ENCODE measurements at places on chromosomes 11 and 22.

DNA sequence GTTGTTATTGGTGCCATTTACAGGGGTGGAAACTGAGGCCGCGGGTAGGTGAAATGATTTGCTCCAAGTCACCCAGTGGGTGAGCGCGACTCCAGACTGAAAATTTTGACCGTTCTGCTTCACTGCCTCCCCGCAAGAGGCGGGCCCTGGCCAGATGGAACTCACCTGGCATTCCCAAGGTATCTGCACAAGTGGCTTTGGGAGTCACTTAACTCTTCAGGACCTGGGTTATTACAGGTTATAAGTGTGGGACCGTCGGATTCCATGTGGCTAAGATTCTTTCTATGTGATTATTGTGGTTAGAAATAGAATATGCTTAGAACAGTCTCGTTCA, 598 bp downstream of the CABIN1 start:
- DNase-seq, result no peak

DNA sequence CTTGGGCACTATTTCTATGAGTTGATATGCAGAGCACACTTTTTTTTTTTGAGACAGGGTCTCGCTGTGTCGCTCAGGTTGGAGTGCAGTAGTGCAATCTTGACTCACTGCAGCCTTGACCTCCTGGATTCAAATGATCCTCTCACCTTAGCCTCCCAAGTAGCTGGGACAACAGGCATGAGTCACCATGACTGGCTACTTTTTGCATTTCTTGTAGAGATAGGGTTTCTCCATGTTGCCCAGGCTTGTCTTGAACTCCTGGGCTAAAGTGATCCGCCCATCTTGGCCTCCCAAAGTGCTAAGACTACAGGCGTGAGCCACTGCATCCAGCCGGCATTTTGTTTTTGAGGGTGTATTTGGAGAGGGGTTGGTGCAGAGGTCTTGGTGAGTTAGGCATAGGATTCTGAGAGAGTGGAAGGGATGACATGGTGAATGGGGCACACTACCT, 29.9 kb upstream of the MTCH2 start:
- DNase-seq, result no peak

DNA sequence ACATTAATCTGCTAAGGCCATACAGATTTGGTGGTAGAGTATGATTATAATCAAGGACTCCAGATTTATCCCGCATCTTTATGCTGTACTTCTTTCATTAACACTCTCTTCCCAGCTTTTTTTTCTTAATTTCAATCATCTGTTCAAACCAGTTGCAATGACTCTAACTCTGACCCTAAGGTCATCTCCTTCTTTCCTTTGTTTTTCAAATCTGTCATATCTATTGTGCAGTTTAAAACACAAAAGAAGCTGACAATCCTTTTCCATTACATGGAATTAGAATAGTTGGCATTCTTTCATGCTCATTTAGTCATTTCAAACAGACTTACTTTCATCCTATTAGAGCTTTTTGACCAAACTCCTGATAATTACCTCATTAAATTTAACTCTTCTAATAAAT, 53.6 kb upstream of the GRM5 start:
- DNase-seq, result no peak

- DNase-seq, result no peak
Observed at GRCh38 chr11:111408789-111409727, 30.0 kb upstream of the POU2AF1 start.

- peak; percentile 4 for DNase-seq
Observed at GRCh38 chr11:2269601-2270321, 627 bp downstream of the ASCL2 start.

DNA sequence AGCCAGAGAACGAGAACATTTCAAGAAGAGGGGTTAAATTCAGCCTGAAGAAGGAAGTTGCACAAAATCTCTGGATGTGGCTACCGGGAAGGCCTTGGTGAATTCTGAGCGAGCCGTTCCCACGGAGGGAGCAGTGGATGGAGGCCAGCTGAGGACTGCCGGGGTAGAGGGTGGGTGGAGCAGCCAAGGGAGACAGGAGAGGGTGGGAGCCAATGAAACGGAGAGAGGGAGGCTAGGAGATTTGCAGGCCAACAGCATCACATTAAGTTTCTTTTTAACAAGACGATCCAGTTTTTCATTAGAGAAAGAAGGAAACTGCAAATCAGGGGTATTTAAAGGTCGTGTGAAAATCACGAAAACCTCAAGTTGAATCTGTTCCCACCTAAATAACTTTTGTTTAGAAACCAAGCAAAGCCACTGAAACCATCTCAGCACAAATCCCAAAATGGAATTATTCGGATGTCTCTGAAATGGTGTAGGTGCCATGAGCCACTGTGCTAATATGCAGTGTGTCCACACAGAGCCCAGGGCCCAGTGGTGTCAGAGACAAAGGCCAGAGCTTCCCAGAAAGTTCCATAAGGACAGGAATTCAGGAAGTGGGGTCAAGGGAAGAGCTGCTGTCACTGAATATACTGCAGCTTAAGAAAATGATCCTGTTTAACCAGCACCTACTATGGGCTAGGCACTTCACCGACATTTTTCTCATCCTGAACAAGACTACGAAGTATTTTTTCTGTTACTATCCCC, 59.7 kb upstream of the SLC35C1 start:
- DNase-seq, result no peak

- no peak for DNase-seq
Observed at GRCh38 chr11:20250644-20251247, 90.5 kb upstream of the DBX1 start.

GRCh38 chr11:133828871-133829270, 16.4 kb downstream of the SPATA19 start:
- no peak for DNase-seq

- DNase-seq, result peak; percentile 32
Observed at GRCh38 chr22:20523086-20523983, 15.9 kb downstream of the MED15 start.

GRCh38 chr11:117419482-117420142, 92.0 kb downstream of the CEP164 start:
- DNase-seq, result no peak

- no peak for DNase-seq
Observed at GRCh38 chr11:106594751-106595351, 423.4 kb downstream of the GUCY1A2 start.

GRCh38 chr22:37631448-37632173, 7.9 kb upstream of the SH3BP1 start:
- DNase-seq, result no peak

DNA sequence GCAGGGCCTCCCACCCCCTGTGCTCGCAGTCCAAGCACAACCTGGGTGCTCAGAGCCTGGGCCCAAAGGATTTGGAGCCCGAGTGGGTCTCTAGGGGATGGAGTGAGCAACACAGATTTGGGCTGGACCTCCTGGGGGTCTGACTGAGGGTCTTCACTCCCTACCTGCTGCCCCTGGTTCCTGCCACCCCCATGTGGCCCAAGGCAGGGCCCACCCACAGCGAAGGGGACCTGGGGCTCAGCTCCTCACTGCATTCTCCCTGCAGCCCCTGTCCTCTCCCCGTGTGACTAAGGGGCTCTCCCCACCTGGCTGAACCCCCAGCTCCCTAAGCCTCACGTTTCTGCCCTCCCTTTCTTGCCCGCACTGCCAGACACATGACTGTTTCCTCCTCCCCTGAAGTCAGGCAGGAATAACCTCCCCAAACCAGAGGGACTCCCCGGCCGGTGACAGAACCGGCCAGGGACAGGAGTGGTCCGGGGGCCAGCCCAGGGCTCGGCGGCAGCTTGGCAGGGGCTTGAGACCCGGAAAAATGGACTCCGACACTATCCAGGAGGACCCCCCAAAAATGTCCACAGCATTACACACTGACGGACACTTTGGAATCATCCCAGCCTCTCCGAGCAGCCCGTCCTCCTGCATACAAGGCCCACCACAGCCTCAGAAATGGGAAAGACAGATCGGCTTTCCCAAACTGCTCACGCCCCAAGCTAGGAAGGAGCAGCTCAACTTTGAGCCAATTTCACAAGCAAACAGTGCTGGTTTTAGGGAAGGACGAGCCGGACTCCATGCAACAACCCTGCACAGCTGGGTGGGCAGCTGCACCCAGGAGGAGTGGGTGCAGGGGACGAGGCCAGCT, 57.8 kb downstream of the BRD1 start:
- DNase-seq, result no peak

- DNase-seq, result no peak
Observed at GRCh38 chr11:47192111-47192510, 5.9 kb upstream of the PACSIN3 start.

GRCh38 chr11:2173761-2174160, 2.1 kb upstream of the TH start:
- no peak for DNase-seq

DNA sequence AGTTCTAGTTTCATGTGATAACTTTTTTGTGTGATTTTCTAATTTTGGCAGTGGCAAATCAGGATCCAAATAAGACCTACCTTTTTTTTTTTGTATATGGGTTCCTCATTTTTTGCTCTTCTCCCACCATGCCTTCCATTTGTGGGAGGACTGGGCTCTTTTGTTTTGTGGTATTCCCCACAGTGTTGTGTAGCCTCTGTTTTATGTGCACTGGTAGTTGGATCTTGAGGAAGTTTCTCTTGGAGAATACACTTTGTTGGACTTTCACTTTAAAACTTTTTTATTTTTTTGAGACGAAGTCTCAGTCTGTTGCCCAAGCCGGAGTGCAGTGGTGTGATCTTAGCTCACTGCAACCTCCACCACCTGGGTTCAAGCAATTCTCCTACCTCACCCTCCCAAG, 39.7 kb downstream of the PPP6R3 start:
- no peak for DNase-seq

DNA sequence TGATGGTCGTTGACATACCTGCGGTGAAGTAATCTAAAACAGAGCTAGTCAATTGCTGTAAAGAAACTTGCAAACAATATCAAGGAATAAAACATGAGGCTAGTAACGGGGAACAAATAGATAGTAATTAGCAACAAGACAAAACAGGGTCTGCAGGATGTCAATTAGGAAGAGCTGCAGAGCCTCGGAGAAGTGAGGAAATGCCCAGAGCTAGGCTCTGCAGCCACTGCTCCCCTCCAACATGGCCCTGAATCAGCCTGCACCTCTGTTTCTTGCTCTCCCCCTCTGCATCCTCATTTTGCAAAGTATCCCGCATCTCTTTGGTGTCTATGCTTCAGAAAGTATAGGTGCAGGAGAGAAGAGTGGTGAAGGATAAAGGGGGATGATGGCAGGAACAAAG, 507.4 kb upstream of the FAT3 start:
- DNase-seq, result no peak

GRCh38 chr11:371716-372590, 2.7 kb downstream of the B4GALNT4 start:
- DNase-seq, result no peak

GRCh38 chr22:19802001-19802893, 41.7 kb downstream of the TBX1 start:
- DNase-seq, result no peak

Data from inflammatory macrophage treated with lipopolysaccharide for 1 hour (primary cell).